ENCODE measurements at places on chromosomes 16 and 17.

DNA sequence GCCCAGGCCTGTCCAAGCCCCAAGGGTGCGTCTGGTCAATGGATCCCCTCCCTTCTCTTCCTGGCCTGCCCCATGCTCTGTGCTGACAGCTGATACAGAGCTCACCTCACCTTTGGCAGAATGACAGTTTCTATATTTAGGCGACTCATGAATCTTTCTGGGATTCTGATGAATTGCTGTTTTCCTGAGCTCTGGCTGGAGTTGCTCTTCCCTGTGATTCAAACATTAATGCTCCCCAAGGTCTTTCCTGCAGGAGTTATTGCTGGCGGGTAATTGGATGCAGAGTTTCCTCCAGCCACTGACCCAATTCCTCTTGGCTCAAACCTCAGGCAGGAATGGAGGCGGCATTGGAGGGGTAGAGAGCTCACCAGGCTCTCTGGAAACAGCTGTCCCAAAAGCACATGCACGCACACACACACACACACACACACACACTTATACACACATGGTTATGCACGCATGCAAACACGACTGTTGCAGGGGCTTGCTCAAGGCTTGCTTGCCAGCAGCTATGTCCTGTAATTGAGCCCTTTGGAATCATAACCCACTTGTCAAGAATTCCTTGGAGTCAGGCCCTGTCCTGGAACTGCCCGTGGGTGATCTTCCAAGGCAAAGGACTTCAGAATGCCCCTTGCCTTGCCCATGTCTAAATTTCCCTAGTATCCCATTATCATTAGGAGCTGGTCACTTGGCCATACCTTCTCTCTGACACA lies 128.8 kb downstream of the ASIC2 start:
- no peak for DNase-seq

- peak; percentile 83 for DNase-seq
These were observed 105.9 kb upstream of the FAM20A start for GRCh38 chr17:68707031-68707430.

DNA sequence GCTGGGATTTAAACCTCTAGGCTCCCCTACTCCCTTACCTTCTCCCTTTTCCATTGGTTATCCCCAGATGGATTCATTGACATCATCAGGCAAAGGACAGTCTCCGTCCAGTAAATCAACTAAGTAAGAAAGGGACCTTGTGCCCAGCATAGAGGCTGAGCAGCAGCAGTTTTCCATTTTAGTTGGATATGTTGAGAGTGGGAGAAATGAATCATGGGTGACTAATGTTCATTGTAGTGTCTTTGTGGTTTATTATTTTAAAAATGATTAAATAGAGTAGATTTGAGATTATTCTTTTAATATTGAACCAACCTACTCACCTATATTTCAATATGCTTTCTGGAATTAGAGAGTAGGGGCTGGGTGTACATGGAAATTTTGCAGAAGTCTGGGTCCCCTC lies 99.4 kb upstream of the CACNG3 start:
- peak; percentile 60 for DNase-seq

- DNase-seq = peak; percentile 99
These were observed 3.7 kb downstream of the NOL3 start for GRCh38 chr16:67173808-67174705.

DNA sequence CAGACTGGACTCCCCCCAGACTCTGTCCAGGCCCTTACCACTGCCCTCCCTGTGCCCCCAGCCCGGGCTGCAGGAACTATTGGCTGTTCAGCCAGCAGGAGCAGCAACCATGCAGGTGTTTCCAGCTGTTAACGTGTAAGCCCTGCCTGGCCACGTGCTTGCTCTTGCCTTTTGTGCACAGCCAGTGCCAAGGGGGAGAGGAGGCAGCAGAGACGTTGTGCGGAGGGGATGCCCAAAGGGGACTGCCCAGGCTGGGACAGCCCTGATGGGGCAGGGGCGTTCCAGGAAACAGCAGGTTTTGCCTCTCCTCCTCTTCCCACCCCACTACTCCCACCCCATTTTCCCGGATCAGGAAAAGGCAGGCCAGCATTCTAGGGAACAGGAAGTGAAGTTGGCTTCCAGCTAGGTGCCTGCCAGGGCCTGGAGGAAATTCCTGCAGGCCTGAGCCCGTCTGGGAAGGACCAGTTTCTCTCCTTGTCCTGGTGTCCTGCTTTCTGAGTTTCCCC lies 16.7 kb upstream of the LASP1NB start:
- DNase-seq = peak; percentile 66
